ENCODE measurements at places on chromosomes 13 and 19. TPM values are rescaled to one million over a fixed set of nuclear protein-coding genes. Genes with fewer than 3 reads are reported as not detected.

GIPC1 gene
- 26.6 TPM for polyA plus RNA-seq

NTN5 gene
- 0.11 TPM for polyA plus RNA-seq

RSPH6A gene
- polyA plus RNA-seq = not detected

C5AR1 gene
- polyA plus RNA-seq = 3.9 TPM

All from adrenal gland (tissue), 19 donors.